B cell (primary cell): ENCODE measurements at places on chromosomes 16 and 17. TPM values are rescaled to one million over a fixed set of nuclear protein-coding genes. Genes with fewer than 3 reads are reported as not detected.

- H3K27me3 ChIP-seq, result no peaks in the 10 kb centered on the region
Observed at GRCh38 chr16:89890200-89890599, 16.8 kb downstream of the TCF25 start.

GRCh38 chr17:21214777-21215541 is 998 bp upstream of the TMEM11 start:
- no peak for DNase-seq
- no peaks in the 10 kb centered on the region for H3K27me3 ChIP-seq
- H3K27ac ChIP-seq, result peak overlapping the region; percentile 85
- H3K4me3 ChIP-seq, result peak overlapping the region; percentile 88
- no peaks in the 10 kb centered on the region for H3K36me3 ChIP-seq
- H3K4me1 ChIP-seq, result peaks cover 37% of the 10 kb centered on the region

DNA sequence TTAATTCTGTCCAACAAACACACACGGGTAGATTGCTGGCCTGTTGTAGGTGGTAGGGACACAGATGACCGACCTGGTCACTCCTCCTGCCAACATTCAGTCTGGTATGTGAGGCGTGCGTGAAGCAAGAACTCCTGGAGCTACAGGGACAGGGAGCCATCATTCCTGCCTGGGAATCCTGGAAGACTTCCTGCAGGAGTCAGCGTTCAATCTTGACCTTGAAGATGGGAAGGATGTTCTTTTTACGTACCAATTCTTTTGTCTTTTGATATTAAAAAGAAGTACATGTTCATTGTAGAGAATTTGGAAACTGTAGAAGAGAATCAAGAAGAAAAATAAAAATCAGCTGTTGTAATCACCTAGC is 3.5 kb upstream of the ADGRG3 start:
- H3K27ac ChIP-seq, result no peak overlapping the region
- H3K36me3 ChIP-seq, result no peaks in the 10 kb centered on the region
- no peak for DNase-seq
- no peaks in the 10 kb centered on the region for H3K4me1 ChIP-seq
- H3K27me3 ChIP-seq, result no peaks in the 10 kb centered on the region
- H3K4me3 ChIP-seq, result no peak overlapping the region

DNA sequence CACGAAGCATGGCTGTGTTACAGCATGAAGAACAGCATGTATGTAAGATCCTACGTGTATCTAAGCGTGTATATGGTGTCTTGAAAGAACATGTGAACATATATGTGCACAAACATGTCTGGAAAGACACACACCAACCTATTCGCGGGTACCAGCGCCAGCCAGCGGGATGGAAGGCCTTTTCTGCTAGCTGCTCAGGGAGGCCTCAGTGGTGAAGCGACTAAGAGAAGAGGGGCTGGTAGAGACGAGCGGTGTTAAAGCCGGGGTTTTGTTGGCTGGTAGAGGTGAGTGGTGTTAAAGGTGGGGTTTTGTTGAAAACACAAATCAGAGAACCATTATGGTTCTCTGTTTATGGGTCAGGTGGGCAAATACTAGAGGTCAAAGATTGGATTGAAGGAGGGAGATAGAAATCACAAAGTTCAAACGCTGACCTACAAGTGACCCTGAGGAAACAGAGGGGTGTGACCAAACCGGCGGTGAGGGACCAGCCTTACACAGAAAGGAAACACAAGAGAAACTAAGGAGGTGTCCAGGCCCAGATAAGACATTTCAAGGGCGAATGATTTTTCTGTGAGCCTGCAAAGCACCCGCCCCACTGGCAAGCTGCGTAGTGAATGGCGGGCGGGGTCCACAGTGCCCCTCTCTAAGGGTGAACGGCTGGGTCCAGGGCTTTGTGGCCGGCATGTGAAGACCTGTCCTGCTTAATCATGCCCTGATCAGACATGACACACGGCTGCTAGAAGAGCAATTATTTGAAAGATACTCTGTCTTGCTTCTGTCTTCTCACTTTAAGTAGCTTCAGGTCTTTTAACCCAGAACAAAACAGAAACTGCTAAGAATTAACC is 8.1 kb downstream of the ZCCHC14 start:
- peaks cover 8% of the 10 kb centered on the region for H3K27me3 ChIP-seq
- H3K36me3 ChIP-seq, result no peaks in the 10 kb centered on the region
- H3K27ac ChIP-seq, result no peak overlapping the region
- H3K4me3 ChIP-seq, result no peak overlapping the region
- no peak for DNase-seq

Gene ANKS4B
- not detected in 2 replicates for polyA plus RNA-seq

Gene INCA1
- polyA plus RNA-seq, result 0.45 and 0.60 TPM in 2 replicates
